ENCODE measurements at places on chromosomes 2 and 18. TPM values are rescaled to one million over a fixed set of nuclear protein-coding genes. Genes with fewer than 3 reads are reported as not detected.

SGPP2 gene
- total RNA-seq = not detected

LYPD6B gene
- total RNA-seq = not detected

MYO1B gene
- 189 TPM for total RNA-seq

FBXO15 gene
- total RNA-seq = 0.37 TPM

STARD7 gene
- 186 TPM for total RNA-seq

IL36RN gene
- total RNA-seq = not detected

TMEM247 gene
- total RNA-seq = not detected

STAT4 gene
- total RNA-seq = 4.8 TPM

HOXD8 gene
- total RNA-seq = 10.0 TPM

RNASEH1 gene
- total RNA-seq = 38.5 TPM

NYAP2 gene
- total RNA-seq = not detected

AMMECR1L gene
- 12.5 TPM for total RNA-seq

AFF3 gene
- not detected for total RNA-seq

EPAS1 gene
- total RNA-seq = 60.3 TPM

TMEM198 gene
- 1.2 TPM for total RNA-seq

KCNJ13 gene
- not detected for total RNA-seq

PRSS56 gene
- not detected for total RNA-seq

NXPH2 gene
- not detected for total RNA-seq

CRYGC gene
- not detected for total RNA-seq

ARHGEF33 gene
- total RNA-seq = 0.20 TPM

LBX2 gene
- total RNA-seq = 3.3 TPM

ACMSD gene
- total RNA-seq = not detected

ANKRD29 gene
- 14.7 TPM for total RNA-seq

TNFRSF11A gene
- under 0.01 TPM for total RNA-seq

QPCT gene
- total RNA-seq = 6.5 TPM

CNDP2 gene
- 31.1 TPM for total RNA-seq

DLGAP1 gene
- 1.5 TPM for total RNA-seq

FEV gene
- total RNA-seq = not detected

CAB39 gene
- total RNA-seq = 68.6 TPM

RPRM gene
- not detected for total RNA-seq

SERPINB3 gene
- not detected for total RNA-seq

ABCG8 gene
- not detected for total RNA-seq

BCL11A gene
- total RNA-seq = not detected

MRPL30 gene
- 47.9 TPM for total RNA-seq

NDC80 gene
- 43.2 TPM for total RNA-seq

VIL1 gene
- total RNA-seq = under 0.01 TPM

IL36G gene
- total RNA-seq = not detected

CYP1B1 gene
- 145 TPM for total RNA-seq

GKN1 gene
- not detected for total RNA-seq

TUBB8B gene
- not detected for total RNA-seq

UGT1A3 gene
- not detected for total RNA-seq

NEUROD1 gene
- total RNA-seq = not detected

SERPINB10 gene
- total RNA-seq = 0.20 TPM

ALPP gene
- total RNA-seq = not detected

SNED1 gene
- total RNA-seq = 391 TPM

ASB18 gene
- not detected for total RNA-seq

PARD3B gene
- total RNA-seq = 6.8 TPM

D2HGDH gene
- 10.9 TPM for total RNA-seq
